ENCODE measurements at places on chromosomes 2 and 18.

GRCh38 chr2:58609326-58609725, 368.2 kb upstream of the FANCL start:
- DNase-seq, result no peak

- DNase-seq, result peak; percentile 77
Observed at GRCh38 chr2:7555260-7555659, 638.0 kb downstream of the RNF144A start.

DNA sequence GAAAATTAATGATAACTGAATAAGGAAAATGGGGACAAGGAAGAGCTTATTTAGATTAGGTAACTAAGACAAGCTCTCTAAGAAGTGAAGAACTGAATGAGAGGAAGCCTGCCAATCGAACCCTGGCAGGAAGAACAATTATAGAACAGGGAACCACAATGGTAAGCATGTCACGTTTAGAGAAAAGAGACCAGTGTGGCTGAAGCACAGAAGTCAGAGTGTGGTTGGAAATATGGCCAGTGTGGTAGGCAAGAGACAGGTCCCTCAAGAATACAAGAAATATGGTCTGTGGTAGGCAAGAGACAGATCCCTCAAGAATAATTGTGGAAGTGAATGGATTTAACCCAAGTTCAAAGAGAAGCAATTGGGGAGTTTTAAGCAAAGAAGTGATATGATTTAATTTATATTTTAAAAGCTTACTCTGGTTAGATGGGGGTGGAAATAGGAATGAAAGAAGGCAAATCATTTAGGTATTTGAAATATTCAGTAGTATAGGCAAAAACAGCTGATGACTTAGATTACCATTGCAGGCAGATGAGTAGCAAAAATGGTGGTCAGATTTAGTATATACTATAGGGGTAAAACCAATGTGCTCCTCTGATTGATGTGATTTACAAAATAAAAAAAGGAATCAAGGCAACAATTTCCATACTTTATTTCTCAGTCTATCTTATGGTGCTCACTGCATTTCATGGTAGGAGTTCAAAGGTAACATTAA, 38.8 kb upstream of the ERMN start:
- no peak for DNase-seq

GRCh38 chr2:159076241-159076640, 107.8 kb downstream of the TANC1 start:
- no peak for DNase-seq

GRCh38 chr18:75213611-75214331, 3.2 kb downstream of the TSHZ1 start:
- DNase-seq, result peak; percentile 79

DNA sequence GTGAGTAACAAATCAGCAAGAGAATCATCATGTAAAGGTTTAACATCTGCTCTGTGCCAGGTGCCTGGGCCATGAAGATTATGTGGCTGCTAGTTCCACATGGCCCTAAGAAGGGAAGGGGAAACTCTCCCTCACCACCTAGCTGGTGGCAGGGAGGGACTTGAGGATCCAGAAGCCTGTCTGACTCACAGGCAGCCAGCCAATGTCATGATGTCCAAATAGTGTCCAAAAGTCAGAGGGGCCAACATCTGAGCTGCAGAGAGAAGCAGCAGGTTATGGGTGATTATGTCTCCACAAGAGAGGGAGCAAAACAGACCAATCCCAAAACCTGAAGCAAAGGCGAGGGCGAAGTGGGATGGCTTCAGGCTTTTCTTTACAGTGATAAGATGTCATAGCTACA, 61.9 kb upstream of the SPP2 start:
- no peak for DNase-seq

DNA sequence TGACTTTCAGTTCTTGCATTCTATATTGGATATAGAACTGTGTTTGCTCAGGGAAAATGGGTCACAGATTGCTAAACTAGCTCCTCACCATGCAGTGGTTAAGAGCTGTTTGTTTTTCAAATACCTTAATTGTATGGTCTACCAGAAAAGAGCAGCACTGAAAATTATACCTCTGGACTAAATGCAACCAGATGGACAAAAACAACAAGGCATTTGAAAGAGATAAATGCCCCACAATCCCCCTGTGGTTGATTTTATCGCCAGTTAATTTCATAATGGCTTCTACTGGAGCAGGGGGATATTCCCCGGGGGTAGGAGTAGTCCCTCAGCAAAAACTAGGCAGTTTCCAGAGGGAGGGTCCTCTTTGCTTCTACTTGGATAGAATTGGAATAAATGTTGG, 267.9 kb upstream of the TNP1 start:
- DNase-seq, result peak; percentile 41

DNA sequence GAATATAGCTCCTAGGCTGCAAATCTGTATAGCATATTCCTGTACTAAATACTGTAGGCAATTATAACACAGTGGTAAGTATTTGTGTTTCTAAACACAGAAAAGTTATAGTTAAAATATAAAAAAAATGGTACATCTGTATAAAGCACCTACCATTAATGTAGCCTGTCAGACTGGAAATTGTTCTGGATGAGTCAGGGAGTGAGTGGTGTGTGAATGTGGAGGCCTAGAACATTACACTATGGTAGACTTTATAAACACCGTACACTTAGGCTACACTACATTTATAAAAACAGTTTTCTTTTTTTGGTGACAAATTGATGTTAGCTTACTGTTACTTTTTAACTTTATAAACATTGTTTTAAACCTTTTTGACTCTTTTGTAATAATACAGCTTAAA, 226.3 kb downstream of the CCDC85A start:
- no peak for DNase-seq

- peak; percentile 5 for DNase-seq
Observed at GRCh38 chr2:41924709-41925408, 123.0 kb upstream of the PKDCC start.

DNA sequence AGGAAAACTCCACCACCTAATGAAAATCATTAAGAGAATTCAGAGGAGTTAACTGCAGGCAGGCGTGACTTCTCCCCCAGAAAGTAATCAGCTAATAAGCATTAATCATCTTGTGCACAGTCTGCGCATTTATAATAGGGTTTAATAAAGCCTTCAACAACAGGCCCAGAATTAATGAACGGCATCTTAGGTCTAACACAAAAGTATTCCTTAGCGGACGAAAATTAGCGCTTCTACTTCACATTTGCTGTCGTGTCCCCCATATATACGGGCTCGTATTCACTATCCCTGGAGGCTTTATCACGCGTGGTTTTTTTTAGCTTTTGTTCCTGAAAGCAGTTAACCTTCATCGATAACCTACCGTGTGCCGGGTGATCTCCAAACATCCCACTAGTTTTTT, 1.8 kb downstream of the ATP8B1 start:
- DNase-seq, result no peak

GRCh38 chr2:27072920-27073319, 1.5 kb upstream of the OST4 start:
- no peak for DNase-seq

DNA sequence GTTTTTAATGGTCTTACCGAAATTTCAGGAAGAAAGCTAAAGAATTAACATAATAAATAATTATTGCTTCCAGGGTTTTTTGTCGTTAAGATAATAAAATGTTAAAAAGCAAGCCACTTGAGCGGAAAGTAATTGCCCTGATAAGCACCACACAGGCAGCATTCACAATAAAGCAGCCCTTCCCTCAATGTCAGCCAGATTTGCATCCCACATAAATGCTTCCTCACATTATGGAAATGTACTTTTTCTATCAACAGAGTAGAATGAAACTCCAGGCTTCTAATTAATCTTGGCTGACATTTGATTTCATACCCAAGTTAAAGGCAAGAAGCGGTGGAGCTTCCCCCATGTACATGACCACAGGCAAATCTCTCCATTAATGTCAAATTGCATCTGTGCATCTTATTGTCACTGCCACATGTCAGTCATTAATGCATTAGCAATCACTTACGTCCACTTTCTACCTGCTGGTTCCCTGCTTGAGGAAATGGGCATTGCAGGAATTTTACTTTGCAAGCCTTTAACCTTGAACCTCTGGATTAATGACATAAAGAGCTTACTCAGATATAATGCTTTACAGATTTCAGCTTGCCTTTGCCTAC, 26.2 kb downstream of the PTPRM start:
- DNase-seq, result no peak

- DNase-seq, result no peak
Observed at GRCh38 chr18:59627414-59627813, 69.8 kb downstream of the CCBE1 start.

- no peak for DNase-seq
Observed at GRCh38 chr2:58006256-58006951, 40.2 kb upstream of the VRK2 start.

GRCh38 chr2:144249035-144249637, 270.8 kb downstream of the ZEB2 start:
- DNase-seq, result no peak

DNA sequence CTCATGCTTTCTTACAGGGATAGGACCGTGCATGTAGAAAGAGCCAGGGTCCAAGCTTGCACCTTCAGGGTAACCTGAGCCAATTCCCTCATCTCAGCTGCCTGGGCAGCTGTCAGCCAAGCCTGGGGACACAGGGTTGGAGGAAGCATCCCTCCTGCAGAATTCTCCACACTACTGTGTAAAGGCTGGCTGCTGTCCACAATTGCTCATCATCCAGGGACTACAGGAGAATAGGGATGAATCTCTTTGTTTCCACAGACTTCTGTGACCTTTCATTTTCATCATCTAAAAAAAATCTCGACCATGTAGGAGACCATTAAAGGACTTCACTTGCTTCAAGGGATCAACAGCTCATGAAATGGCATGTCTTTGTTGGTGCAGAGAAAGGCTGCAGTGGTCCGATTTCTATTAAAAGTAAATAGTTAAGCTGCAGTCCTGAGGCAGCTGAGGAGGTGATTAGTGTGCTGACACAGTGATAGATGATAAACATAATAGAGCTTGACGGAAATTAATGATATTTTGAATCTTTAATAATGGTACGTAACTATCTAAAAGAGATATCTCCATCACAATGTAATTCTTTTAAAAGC, 74.4 kb upstream of the COPS8 start:
- no peak for DNase-seq

DNA sequence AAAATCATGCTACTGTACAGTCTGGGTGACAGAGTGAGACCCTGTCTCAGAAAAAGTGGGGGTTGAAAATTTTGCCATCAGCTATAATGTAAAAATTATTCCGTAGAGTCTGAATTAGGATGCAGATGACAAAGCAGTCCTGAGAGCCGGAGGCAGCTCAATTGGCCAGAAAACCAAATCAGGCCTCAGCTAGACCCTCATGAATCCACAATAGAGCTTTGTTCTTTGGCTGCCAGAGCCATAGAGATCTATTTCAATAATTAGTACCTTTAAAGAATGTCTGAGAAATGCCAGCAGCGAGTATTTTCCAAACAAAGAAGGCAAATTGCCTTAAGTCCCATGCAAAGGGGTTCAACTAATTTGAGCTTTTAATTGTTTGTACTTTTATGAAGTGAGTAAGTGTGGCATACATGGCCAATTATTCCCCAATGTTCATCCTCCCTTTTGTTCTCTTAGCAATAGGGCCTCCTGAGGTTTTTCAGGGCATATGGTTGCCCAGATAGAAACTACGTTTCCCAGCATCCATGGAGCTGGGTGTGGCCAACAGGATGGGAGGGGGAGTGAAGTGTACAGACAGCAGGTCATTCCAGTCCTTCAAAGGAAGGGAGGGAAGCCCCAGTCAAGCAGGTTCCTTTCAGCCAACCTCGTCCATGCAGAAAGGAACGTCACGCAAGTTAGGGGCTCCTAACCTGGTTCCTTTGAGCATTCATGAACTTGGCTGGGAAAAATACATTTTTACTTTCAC, 211.3 kb upstream of the APCDD1 start:
- DNase-seq, result no peak

GRCh38 chr2:212692466-212692865, 153.9 kb upstream of the ERBB4 start:
- DNase-seq, result no peak

DNA sequence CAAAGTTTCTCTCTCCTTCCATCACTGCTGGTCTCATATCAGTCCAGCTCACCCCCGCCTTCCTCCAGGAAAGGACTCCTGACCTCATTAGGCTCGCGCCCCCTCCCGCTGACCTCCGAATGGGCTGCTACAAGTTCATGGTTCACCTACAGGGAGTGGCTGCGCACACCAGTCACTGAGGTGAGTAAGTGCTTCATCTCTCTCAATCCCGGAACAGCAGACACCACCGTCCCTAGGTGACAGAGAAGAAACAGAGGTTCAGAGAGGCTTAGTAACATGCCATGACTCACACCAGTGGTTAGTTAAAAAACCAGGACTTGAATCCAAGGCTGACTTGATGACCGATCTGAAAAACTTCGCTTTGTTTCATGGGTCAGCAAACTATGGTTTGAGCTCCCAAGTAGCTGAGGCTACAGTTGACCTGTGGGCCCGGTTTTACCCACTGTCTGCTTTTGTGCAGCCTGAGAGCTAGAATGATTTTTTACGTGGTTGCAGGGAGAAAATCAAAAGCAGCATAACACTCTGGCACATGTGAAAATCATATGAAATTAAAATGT, 42.0 kb downstream of the ZFP36L2 start:
- no peak for DNase-seq

- DNase-seq, result no peak
Observed at GRCh38 chr2:102051692-102052277, 60.0 kb downstream of the IL1R2 start.

DNA sequence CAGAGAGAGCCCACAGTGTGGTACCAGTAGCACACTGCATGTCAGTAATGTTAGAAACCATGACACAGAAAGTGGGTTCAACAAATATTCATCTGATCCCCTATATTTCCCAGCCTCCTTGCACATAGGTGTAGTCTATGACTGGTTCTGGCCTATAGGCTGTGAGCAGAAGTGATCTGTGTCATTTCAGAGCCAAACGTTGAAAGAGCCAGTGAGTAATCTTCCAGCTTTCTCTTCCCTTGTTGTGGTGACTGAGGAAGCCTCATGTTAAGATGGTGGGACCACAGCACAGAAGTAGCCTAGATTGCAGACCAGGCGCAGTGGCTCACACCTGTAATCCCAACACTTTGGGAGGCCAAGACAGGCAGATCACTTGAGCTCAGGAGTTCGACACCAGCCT, 4.1 kb downstream of the TMEM237 start:
- no peak for DNase-seq

GRCh38 chr2:219643084-219643473, 15.6 kb downstream of the SLC4A3 start:
- DNase-seq, result no peak

- no peak for DNase-seq
Observed at GRCh38 chr2:185372188-185372587, 366.4 kb upstream of the FSIP2 start.

DNA sequence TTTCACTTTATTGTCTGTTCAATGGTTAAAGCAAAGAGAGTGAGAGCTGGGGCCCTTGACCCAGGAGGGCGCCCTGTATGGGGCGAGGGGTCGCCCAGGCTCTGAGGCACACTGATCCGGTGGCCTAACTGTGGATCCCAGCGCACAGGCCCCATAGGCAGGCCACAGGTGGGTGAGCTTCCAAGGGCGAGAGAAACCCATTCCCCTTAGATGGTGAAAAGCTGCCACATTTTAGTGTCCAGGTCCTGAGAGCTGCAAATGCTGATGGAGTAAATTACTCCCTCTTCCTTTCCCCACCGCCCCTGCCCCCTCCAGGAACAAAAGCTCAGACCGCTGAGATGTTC, 5.9 kb upstream of the DLX2 start:
- no peak for DNase-seq

DNA sequence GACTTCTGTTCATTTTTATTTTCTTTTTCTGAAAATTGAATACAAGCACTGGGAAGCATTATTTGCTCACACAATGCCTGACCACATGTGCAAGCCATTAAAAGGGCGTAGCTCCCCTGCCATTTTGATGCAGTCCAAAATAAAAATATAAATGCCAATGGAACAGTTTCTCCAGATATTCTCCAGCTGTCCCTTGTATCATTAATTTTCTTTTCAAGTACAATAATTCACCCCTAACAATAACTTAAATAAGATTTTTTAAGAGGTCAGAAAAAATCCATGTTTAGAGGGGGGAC, 168.0 kb downstream of the TMEFF2 start:
- no peak for DNase-seq

Measured in DMS153 (cell line).